ENCODE measurements at places on chromosomes 12 and 14.

GRCh38 chr14:76097547-76097946 is 54.2 kb upstream of the GPATCH2L start:
- DNase-seq: peak; percentile 24

- no peak for DNase-seq
These were observed 164.5 kb downstream of the ANO2 start for GRCh38 chr12:5780536-5780935.

GRCh38 chr12:106586803-106587684 is 4.2 kb downstream of the RFX4 start:
- DNase-seq: no peak

DNA sequence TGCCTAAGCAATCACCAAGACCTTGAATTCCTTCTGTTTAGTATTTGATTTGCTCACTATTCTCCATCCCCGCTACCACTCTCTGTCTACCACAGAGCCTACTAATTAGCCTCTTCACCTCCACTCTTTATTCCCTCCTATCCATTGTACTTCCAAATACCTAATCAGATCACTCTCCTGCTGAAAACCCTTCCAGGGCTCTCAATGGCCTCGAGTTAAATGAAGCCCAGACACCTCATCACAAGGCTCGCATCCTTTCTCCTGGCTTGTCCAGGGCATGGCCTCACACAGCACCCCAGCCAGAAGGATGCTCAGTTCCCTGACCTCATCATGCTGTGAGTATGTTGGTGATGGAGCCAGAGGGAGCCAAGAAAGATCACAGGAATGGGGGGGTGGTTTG is 71.4 kb upstream of the PRMT8 start:
- no peak for DNase-seq

- no peak for DNase-seq
These were observed 6.6 kb upstream of the PLEKHG7 start for GRCh38 chr12:92696216-92696615.

DNA sequence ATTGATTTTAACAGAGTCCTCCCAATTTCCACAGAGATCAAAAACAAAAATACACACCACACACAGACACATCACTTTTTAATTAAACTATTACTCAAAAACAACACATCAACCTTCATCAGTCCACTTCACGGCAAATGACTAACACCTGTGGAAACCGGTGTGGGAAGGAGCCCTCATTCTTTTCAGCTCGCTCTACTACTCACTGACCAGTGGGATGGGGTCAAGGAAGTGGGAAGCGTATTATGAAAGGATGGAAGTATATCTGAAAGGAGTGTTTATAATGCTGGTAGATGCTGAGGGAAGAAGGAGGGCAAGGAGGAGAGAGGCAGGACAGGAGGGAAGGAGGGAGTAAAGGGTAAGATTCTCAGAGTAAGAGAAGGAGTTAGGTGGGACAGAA is 156.5 kb downstream of the EPS8 start:
- DNase-seq: no peak

- peak; percentile 79 for DNase-seq
These were observed 8.7 kb upstream of the SDSL start for GRCh38 chr12:113413488-113413939.

- no peak for DNase-seq
These were observed 149.7 kb downstream of the TTC7B start for GRCh38 chr14:90666571-90666970.

DNA sequence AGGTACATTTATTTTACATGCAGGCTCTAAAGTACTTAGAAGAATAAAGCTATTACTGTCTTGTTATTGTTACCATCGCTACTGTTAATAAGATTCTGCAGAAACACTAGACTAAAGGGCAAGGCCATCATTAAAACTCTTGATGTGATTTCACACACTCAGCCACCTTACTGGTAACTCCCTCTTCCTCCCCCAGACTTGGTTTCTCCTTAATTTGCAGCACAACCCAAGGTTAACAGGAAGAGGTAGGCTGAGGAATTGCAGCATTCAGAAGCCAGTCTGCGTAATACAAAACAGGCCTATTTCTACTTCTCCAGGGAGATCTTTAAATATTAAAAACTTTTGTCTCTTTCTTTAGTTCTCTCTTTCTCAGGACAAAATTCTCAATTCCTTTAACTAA is 210.3 kb downstream of the BTG1 start:
- DNase-seq: peak; percentile 68

DNA sequence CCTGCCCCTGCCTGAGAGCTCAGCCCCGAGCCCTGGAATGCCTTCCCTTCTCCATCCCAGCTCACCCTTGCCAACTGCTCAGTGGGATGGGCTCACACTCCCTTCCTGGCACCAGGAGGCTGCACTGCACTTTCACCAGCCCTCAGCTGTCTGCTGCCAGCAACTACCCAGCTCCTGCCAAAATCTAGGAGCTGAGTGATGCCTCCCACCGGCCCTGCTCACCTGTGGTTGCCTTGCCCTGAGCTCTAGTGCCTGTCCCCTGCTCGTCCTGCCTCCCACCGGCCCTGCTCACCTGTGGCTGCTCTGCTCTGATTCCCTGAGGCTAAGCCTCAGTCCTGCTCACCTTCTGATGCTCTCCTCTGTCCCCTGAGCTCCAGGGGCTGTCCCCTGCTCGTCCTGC is 119.8 kb downstream of the TMEM121 start:
- no peak for DNase-seq

All from suppressor macrophage treated with lipopolysaccharide for 4 hours (primary cell).